Pancreas (tissue), 10 donors: ENCODE measurements at places on chromosomes 12 and 14. TPM values are rescaled to one million over a fixed set of nuclear protein-coding genes. Genes with fewer than 3 reads are reported as not detected.

GZMB gene
- 1.8 TPM for total RNA-seq

GPRC5D gene
- total RNA-seq = not detected

GLIPR1L2 gene
- 0.35 TPM for total RNA-seq

SELPLG gene
- 2.8 TPM for total RNA-seq

SETD1B gene
- 13.0 TPM for total RNA-seq

KRT71 gene
- not detected for total RNA-seq

SRGAP1 gene
- 9.7 TPM for total RNA-seq

KERA gene
- total RNA-seq = not detected

IAPP gene
- 2.2 TPM for total RNA-seq

PROX2 gene
- not detected for total RNA-seq

TMPRSS12 gene
- total RNA-seq = not detected

CEP170B gene
- 26.3 TPM for total RNA-seq

FAM222A gene
- total RNA-seq = 3.9 TPM

DTX1 gene
- total RNA-seq = 4.6 TPM

FOXG1 gene
- not detected for total RNA-seq

RBP5 gene
- total RNA-seq = 2.0 TPM

LHX5 gene
- not detected for total RNA-seq

BICDL1 gene
- 7.4 TPM for total RNA-seq

RNU4-1 gene
- 1,121 TPM for total RNA-seq

COL2A1 gene
- 0.06 TPM for total RNA-seq
